Kidney epithelial cell (primary cell): ENCODE measurements at places on chromosomes 3 and 15.
A peak's percentile ranks its signal among the peaks of the same experiment; 100 is the strongest.

DNA sequence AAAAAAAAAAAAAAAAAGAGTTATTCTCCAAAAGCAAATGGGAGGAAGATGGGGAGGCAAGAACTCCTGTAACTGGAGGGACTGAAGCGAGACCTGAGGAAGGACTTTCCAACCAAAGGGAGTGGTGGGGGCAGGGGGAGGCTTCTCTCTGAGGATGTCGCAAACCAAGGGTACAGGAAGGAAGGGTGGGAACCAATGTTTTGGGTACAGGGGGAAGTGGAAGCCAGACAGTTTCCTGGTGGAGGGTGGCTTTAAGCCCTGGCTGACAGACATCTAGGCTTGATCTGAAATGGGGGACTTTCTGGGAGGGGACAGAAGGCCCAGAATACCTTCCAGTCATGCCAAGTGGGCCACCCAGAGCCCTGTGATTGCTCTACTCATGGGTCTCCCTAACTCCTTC lies 27.0 kb downstream of the VIPR1 start:
- DNase-seq: no peak

DNA sequence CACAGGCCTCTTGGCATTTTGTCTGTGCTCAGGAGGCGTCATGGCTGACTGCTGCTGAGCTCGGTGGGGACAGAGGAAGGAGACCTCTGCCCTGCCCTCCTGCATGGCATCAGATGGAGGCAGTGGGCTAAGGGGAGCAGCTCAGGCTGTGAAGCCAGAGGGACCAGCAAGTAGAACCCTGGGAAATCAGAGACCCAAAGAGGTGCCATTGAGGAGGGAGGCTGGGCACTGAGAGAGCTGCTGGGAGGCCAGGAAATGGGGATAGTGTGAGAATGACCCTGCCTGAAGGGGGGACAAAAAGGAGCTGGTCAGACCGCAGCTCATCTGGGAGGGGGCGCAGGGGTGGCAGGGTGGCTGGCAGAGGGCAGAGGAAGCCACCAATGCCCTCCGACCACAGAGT lies 136.8 kb downstream of the FBLN2 start:
- no peak for DNase-seq

DNA sequence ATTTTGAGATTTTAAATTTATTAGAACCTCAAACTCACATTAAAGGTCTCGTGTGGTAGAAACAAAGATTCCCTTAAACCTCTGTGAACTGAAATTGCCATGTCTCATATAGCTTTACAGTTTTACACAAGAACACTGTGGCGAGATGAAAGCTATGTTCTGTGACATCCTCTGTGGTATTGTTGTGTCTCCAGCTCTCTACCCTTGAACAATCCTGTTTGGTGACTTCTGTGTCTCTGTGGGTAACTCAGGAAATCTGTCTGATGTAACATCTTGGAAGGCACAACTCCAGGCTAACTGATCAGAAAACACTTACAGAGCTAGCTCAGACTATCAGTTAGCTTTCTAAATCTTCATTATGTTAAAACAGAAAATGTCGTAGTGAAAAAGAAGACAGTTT lies 318.8 kb upstream of the GBE1 start:
- DNase-seq: no peak

DNA sequence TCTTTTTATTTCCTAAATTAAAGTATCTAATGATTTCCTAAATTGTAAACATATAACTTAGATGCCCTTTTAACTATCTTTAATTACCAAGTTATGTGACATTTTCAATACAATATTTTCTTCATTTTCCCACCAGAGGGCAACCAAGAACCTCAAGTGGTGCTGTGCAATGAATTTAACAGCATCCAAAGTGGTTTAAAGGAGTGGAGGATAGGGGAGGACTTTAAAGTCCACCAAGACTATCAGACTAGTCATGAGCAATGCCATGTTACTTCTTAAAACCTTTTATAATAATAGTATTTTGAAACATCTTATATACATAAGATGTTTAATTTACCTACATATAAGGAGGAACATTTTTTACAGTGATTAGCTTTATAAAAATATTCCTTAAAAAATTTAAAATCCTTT lies 74.4 kb downstream of the DLG1 start:
- DNase-seq: peak; percentile 16

DNA sequence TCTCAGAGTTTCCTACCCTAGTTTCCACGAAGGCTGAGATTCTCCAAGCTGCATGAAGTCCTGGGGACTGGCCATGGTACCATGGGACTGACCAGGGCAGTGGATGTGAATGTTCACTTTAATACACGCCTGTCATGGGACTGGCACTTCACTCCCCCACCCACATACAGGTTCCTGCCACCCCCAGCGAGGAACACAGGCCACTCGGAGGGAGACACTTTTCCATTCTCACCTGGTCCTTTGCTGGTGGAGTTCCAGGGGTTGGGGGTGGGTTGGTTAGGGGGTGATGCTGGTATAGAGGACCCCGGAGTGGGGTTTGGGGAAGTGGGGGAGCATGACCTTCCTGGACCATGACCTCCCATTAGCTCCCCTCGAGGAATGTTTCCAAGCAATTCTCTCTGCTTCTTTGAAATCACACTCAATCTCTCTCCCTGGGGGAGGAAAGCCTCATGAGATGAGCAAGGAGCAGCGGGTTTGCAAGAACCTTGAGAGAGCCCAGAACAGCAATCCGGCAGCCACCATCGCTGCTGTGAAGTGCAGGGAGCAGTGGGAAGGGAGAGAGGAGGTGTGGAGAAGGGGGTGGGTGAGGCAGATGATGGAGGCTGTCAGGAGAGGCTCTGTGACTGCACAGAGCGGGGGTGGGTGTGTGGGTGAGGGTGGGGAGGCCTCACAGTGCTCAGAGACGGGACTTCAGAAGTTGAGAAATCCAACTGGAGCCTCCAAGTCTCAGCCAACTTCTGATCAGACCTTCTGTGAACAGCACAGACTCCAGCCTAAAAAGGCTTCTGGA lies 69.7 kb downstream of the ADCY5 start:
- DNase-seq: no peak
